ENCODE measurements at places on chromosomes 1 and 21.
A peak's percentile ranks its signal among the peaks of the same experiment; 100 is the strongest.

- no peak for DNase-seq
Observed at GRCh38 chr1:29657816-29658215, 421.5 kb downstream of the PTPRU start.

DNA sequence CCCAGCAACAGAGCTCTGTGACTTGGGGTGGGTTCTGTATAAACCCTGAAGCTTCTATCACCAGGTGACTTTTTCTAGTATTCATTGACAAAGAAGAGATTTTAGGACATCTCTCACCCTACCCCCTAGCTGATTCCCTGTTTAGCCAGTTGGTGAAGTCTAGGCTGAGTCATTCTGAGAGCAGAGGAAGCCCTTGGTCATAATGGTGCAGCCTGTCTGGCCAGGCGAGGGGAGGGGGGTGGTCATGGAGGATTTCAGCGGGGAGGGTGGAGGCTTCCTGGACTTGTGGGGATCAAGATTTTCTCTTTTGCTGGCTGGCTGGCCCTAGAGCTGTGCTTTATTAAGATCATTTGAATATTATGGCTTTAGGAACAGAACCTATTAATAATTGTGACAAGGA is 262.6 kb downstream of the CAMTA1 start:
- DNase-seq = no peak

GRCh38 chr1:156608036-156608674 is 6.9 kb upstream of the GPATCH4 start:
- peak; percentile 82 for DNase-seq

DNA sequence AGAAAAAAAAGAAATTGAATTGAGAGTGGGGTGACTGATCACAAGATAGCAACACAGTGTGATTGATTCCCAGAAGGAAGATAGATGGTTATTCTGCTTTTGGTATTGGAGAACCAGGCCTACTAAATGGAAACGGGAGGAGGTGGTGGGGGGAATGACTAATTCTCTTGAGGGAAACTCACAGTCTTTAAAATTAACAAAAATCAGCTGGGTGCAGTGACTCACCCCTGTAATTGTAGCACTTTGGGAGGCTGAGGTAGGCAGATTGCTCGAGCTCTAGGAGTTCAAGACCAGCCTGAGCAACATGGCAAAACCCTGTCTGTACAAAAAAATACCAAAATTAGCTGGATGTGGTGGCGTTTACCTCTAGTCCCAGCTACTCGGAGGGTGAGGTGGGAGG is 134.6 kb upstream of the PDE4B start:
- DNase-seq = peak; percentile 1

DNA sequence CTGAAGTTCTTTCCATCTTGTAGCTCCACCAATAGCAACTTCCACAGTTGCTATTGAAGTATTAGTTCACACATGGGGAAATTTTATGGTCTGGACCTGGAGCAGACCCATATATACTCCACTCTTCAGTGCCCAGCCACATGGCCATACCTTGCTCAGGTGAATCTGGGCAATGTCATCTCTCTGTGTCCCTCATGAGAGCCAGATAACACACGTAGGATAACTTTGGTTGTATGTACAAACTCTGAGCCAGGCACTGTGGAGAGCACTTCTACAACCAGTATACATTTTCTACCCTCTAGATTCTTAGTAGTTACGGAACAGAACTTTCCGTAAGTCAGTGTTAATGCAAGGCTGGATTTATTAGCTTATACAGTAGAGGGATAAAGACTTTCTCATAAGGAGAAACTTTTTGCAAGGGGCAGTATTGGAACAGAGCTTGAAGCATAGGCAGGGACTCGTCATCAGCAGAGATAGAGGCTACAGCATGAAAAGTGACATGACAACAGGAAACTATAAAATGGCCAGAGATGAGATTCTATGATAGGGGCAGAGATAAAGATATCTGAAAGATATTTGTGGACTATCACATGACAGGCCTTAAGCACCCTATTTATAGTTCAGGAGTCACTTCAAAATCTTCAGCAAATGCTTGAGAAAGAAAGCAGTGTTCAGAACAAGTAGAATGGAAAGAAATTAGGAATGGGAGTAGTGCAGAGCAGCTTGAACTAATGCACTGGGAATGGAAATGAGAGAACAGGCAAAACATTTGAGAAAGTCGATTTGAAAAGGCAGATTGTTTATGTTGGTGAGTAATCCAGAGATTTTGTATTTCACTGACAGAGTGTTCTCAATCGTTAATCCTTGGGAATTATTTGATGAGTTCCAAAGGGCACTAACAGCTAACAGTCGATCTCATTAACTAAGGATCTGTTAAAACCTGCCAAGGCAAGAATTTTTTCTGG is 481.8 kb downstream of the USP25 start:
- DNase-seq = no peak

DNA sequence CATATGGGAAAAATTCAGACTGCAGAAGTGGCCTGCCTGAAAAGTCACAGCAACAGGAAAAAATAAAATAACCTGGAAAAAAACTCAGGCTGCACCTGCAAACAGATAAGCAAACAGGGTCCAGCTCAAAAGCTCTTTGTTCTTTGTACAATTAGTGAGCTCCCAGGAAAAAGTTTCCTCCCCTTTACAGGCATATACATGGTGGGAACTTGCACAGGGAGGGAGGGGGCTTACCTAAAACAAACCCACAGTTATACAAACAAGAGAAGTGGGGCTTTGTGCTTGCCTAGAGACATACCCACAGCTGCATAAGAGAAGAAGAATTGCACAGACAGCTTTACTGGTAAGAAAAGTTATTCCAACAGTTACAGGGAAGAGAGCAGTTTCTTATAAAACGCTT is 31.7 kb upstream of the COG2 start:
- no peak for DNase-seq

GRCh38 chr1:91651243-91651642 is 150.6 kb downstream of the CDC7 start:
- DNase-seq = no peak

DNA sequence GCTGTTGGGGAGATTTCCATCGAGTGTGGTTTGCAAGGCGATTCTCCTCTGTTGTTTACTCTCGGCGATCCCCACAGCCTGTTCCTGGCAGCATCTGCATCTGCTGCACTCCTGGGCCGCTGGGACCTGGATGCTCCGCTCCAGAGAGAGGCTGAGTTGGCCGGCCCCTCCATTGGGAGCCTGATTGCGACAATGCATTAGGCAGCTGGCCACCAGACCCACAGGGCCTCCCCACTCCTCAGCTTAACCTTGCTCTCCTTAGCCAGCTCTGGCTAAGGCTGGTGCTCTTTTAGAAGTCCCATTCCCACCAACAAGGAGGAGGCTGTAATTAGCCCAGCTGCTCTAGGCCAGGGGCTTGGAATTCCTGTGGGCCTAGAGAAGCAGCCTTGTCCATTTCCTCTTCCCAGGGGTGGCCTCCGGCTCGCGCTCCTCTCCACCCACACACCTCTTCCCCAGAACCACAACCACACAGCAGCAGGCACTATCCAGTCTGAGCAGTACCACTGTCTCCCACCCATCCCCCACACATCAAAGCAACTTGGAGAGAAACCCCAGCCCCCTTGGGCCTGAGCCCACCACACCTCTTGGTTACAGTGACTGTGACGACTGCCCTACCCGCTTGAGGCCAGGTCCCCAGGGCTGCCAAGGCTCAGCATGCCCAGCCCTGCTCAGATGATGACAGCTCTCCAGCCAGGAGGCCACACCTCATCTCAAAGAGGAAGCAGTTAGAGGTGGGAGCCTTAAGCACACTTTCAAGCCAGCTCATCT is 193.8 kb upstream of the EDN2 start:
- DNase-seq = peak; percentile 60

- DNase-seq = peak; percentile 92
Observed at GRCh38 chr21:35102488-35103371, 53.6 kb upstream of the RUNX1 start.

GRCh38 chr1:91278754-91279153 is 125.9 kb downstream of the HFM1 start:
- DNase-seq = peak; percentile 31

DNA sequence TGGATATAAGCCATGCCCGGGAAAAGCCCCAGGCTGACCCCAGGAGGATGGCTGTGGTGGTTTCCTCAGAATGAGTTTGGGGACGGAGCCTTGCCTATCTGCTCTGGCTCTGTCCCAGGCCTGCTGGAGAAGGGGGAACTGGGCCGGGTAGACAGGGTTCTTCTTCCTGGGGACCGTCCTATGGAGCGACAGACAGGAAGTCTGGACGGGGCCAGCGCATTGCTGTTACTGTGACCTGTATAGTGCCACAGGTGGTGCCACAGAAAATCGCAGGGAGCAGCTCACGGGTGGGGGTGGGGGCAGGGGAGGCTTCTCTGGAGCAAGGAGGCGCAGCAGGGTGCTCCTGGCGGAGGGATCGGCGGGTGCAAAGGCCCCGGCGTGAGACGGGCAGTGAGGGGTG is 36.4 kb downstream of the CFAP74 start:
- no peak for DNase-seq

DNA sequence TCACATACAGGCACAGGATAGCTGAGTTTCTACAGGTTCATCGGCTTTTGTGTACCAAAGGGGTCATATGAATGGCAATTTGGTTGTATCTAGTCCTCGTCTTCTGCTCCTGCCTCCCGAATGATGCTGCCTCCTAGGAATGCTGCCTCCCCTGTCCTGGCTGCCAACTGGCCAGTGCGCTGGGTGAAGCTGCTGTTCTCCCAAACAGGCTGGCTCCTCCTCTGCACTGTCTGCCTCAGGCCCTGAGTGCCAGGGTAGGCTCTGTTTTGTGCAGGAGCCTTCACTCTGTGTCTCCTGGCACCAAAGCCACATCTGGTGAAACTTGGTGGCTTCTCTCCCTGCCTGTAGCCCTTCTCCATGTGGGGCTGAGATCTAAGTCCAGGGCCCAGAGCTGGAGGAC is 60.3 kb downstream of the RHOU start:
- DNase-seq = no peak

- DNase-seq = no peak
Observed at GRCh38 chr1:154520333-154520732, 18.1 kb upstream of the SHE start.

DNA sequence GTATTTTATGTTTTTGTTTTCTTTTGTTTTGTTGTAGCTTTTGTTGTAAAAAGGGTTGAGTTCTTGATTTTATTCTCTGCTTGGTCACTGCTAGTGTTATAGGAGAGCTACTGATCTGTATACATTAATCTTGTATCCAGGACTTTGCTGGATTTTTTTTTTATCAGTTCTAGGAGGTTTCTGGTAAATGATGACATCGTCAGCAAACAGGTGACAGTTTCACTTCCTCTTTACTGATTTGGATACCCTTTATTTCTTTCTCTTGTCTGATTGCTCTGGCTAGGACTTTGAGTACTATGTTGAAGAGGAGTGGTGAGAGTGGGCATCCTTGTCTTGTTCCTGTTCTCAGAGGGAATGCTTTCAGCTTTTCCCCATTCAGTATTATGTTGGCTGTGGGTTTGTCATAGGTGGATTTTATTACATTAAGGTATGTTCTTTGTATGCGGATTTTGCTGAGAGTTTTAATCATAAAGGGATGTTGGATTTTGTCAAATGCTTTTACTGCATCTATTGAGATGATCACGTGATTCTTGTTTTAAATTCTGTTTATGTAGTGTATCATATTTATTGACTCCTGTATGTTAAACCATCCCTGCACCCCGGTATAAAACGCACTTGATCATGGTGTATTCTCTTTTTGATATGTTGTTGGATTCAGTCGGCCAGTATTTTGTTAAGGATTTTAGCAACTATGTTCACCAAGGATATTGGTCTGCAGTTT is 905.7 kb downstream of the LTN1 start:
- DNase-seq = no peak

GRCh38 chr1:154628121-154628405 is 20.1 kb upstream of the ADAR start:
- DNase-seq = no peak

DNA sequence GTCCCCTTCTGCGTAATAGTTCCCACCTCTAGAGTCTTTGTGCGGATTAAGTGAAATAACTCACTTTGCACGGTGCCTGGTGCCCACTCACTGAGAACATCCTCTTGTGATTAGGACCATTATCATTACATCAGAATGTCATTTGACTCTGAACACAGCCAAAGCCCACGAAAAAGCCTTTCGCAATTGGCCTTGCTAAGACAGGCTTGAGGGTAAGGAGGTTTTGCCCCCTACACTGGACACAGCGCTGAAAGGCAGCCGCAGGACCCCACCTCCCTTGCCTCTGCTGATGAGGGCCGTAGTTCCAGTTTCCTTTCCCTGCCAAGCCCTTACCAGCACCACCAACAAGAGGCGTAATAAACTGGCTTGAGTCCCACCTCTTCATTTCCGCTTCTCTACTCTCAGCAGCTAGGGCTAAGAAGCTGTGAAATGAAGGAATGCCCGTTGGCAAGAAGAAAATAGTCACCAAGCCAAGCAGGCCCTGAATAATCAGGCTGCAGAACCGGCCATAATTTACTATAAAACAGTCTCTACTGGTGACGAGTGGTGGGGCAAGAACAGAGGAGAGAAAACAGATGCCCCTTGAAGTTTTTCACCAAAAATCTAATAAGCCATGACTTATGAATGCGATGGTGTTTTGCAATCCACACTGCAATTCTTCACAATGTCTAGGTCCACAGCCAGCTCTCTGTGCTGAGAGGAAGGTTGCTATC is 53.1 kb downstream of the SH3GLB1 start:
- DNase-seq = no peak

DNA sequence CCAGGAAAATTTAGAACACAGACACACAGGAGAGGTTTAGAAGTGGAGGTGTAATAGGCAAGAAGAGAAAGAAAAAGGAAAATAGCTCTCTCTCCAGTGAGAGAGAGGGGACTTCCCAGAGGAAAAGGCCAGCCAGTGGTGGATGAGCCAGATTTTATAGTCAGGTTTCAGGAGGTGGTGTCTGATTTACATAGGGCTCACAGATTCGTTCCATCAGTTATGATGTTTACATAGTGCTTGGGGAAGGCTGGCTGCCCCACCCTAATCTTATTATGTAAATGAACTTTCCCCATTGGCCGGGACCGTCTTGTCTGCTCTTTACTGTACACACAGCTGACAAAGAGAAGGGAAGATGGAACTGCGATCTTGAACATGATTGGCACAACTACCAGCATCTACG is 797.3 kb downstream of the PLA2G4A start:
- no peak for DNase-seq

DNA sequence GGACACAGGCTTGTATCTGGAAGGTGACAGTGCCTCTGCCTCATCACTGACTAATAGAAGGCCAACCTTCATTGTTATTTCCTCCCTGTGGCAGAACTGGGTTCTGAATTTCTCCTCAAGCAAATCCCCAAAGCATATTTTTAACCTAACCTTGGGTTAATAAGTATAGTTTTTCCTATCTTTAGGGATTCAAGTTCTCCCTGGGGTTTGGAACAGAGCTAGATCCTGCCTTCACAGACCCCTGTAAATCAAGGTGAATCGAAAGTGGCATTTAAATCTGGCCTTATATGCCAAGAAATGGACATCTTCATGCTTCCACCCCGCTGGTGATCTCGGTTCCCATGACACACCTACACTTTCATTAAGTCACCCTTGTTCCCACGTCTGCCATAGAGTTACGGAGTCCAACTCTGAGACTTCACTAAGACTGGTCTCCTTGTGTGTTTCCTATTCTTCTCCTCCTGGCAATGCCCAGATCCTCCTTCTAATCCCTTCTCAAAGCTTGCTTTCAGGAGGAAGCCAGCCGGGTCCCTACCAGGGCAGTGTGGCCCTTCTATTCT is 4.3 kb upstream of the CHI3L2 start:
- no peak for DNase-seq

GRCh38 chr1:211473823-211474222 is 18.1 kb downstream of the RD3 start:
- no peak for DNase-seq

- no peak for DNase-seq
Observed at GRCh38 chr1:166952002-166952746, 23.2 kb downstream of the ILDR2 start.
